A375 (cell line): ENCODE measurements at places on chromosomes 13 and 19. TPM values are rescaled to one million over a fixed set of nuclear protein-coding genes. Genes with fewer than 3 reads are reported as not detected.

S1PR5 gene
- total RNA-seq: 1.9 and 3.9 TPM in 2 replicates

FGF9 gene
- total RNA-seq: 0.03 TPM in 1 of 2 replicates, not detected in the other

SRRM5 gene
- 0.29 and 0.30 TPM in 2 replicates for total RNA-seq

PRODH2 gene
- not detected in 2 replicates for total RNA-seq

DCT gene
- total RNA-seq: not detected in 2 replicates

KLK2 gene
- total RNA-seq: 0.50 and 1.5 TPM in 2 replicates

ZBTB32 gene
- not detected in 2 replicates for total RNA-seq

SEMA6B gene
- 27.4 and 35.0 TPM in 2 replicates for total RNA-seq

ZNF579 gene
- 5.2 and 5.4 TPM in 2 replicates for total RNA-seq

ZNF728 gene
- 0.19 TPM in 1 of 2 replicates, not detected in the other for total RNA-seq

TMEM38A gene
- total RNA-seq: 4.1 and 4.7 TPM in 2 replicates
